ENCODE measurements at places on chromosomes 2 and 18.

GRCh38 chr2:65896446-65896845, 464.0 kb upstream of the SPRED2 start:
- no peak for DNase-seq

DNA sequence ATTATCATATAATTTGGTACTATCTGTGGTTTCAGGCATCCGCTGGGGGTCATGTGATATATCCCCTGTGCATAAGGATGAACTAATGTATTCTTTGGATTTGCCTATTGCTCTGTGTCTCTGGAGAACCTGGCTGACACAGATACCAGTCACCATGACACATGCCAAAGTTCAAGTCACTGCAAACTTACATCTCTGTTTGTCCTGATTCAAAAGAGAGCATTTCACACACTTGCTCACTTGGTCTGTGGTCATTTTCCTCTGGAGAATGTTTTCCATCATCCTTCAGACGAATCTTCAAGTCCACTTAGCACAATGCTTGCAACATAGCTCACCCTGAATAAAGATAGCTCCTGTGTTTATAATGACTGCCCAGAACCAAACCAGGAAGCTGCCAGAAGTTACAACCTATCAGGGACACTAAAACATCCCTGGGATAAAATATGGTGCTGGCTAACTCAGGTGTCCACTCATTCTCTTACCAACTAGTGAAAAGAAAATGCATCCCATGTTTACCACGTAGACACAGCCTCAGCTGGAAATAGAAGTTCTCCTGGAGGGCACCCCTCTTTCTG, 18.1 kb downstream of the SULT1C3 start:
- no peak for DNase-seq

DNA sequence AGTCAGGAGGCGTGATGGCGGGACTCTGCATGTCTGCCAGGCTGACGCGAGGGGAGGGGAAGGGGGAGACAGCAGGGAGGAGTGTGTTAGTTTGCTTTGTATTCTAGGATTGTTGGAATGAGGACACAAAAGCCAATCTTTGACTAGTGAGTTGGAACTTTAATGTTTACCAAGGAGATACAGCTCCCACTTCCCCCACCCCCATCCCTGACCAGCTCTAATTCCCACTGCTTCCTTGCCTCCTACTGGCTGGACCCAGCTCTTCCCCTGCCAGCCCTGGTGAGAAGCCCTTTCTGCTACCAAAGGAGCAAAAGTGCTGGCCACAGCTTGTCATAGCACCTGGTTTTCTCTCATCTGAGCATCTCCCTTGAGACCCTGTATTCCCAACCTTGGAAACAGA, 84.5 kb downstream of the CELF4 start:
- no peak for DNase-seq

GRCh38 chr18:7755753-7756475, 188.8 kb downstream of the PTPRM start:
- no peak for DNase-seq

DNA sequence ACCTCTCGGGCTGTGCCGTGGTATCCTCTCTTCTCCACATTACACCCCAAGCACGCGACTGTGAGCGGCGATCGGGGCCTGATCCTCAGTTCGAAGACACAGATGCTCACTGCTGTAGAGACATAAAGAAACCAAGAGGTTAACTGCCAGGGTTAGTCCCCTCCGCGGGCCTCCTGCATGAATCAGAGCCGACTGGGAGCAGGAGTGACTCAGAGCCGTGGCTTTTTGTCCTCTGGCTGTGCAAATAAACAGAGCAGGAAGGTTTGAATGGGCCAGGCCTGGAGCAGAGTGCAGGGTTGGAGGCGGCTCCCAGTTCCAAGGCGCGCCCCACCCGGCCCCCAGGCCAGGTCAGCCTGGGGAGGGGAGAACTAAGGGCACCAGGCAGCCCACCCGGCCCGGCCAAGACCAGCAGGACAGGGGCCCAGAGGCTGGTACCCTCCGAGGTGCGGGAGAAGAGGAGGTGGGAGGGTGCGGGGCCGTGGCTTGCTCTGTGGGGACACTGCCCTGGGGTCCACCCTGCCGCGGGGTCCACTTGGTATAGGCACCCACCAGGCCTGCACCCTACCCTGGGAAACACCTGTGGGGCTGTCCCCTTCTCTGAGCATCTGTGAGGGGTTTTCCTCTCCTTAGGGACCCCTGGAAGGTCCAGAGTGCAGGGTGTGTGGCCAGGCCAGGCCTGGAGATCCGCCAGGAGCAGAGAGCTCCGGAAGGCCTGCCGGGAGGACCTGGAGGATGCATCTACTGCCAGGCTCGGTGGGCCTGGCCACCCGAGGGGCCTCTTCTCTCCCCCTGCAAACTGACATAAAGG, 16.5 kb downstream of the TWIST2 start:
- no peak for DNase-seq

GRCh38 chr2:227183657-227184367, 19.4 kb downstream of the COL4A3 start:
- DNase-seq: no peak

DNA sequence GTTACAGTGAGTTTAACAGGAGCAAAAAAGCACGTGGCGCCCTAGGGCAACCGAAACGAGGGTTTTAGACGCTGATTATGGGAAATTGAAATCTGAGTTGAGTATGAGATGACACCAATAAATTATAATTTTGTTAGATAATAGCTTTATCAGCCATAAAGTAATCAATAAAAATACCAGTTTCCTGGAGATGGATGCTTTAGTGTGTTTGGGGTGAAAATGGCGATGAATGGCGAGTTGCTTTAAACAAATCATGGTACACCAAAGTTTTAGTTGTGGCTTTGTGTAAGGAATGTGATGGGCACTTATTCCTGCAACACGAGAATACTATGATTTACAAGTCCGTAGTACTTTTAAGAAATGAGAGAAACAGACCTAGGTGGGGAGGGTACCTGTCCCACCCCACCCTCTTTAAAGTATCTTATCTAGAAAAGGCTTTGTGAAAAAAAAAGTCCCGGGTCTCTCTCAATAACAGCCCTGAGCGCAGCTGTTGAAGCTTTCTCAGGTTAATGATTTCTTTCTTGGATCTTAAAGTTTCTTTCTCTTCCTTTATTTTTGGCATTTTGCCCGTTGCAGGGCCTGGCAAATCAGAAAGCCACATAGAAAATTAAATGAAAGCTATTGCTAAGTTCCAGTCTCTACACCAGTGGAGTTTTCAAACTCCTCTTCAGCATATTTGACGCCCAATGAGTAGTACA, 1.5 kb upstream of the RRM2 start:
- no peak for DNase-seq

DNA sequence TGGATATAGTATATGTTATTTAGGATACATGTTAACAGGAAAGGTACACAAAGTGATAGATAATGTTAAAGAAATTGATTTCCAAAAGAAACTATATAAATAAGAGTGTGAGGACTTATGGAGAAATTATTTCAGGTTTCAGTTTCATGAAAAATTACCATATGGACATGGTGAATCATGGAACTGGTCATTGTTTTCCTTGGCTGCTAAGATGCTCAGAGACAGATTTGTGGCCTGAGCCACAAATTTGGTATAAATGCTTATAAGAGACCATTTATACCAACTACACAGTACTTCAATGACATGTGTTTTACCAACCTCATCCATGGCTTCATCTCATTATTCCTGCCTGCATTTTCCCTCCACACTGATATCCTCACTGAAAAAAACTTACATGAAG, 188.1 kb downstream of the FMNL2 start:
- no peak for DNase-seq
